CMK (cell line): ENCODE measurements at places on chromosomes 12 and 14.
A peak's percentile ranks its signal among the peaks of the same experiment; 100 is the strongest.

DNA sequence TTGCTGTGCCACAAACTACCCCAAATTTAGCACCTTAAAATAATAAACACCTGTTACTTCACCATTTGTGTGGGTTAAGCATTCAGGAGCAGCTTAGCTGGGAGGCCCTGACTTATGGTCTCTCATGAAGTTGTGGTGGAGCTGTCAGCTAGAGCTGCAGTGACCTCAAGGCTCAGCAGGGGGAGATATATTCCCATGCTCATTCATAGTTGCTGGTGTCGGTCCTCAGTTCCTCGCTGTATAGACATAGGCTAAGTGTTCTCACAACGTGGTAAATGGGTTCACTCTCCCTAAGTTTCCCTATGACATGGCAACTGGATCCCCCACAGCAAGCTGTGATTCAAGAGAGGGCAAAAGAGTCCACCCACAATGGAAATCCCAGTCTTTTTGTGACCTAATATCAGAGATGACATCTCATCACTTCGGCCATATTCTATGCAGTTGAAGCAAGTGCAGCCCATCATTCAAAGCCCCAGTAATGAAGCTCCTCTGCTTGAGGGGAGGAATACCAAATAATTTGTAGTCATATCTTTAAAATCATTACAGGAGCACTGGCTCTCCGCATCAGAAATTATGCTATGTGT lies 41.1 kb downstream of the PRB3 start:
- peak; percentile 11 for DNase-seq

GRCh38 chr14:53613404-53614253 lies 343.0 kb downstream of the BMP4 start:
- DNase-seq: no peak

DNA sequence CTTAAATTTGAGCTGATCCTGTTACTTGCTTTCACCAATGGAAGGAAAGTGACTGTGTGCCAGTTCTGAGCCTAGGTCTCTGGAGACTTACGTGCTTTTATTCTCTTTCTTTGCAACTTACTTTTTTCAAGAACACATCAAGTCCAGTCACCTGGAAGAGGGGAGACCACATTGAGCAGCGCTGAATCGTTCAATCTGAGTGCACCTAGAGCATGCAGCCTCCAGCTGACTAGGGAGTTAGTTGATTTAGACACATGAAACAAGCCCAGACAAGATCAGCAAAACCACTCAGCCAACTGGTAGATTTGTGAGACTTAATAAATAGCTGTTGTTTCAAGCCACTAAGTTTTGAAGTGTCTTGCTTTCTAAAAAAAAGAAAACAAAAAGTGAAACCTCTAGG lies 1014.8 kb upstream of the FBXO33 start:
- DNase-seq: no peak

DNA sequence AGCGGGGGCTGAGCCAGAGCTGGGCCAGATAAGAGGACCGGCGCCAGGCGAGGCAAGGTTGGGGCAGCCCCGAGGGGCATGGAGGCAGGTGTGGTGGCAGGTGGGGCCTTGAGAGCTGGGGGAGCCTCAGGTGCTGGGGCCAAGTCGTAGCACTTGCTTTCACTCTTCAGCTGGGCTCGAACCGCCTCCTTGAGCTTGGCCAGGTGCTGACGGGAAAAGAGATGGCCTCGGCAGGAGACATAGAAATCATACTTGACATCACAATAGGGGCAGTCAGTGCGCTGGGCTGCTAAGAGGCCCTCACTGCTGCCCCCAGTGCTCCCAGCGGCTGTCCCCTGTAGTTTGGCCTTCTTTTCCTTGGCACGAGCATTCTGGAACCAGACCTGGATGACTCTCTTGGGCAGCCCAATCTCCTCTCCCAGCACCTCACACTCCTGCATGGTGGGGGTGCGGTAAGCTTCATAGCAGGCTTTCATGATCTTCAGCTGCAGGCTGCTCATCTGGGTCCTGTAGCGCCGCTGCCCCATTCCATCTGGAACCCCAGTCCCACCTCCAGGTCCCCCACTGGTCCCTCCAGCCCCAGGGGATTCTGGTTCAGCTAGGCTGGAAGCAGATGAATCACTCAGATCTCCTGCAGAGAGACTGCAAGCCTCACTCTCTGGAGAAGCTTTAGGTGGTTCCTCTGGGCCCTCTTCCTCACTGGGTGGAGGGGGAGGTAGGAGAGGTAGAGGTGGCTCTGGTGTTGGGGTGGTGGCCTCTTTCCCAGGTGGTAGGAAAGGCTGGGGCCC lies 28.1 kb downstream of the ZFHX2 start:
- DNase-seq: no peak

GRCh38 chr12:21827083-21827482 lies 52.6 kb upstream of the KCNJ8 start:
- no peak for DNase-seq

DNA sequence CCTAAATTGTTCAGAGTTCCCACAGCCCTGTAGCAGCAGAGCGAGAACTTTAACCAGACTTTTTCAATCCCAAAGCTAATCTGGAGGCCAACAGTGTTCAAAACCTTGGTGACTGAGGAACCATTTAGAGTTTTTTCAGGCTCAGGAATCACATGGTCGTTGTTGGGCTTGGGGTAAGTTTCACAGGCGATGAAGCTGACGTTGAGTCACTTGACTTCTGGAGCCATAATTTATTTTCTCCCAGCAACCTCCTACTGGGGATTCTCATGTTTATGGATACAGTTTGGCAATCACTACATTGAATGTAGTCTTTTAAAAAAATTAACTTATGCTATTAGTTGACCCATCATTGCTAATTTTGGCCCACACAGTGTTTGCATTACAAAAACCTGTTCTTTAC lies 34.5 kb downstream of the SSPN start:
- no peak for DNase-seq

GRCh38 chr14:32998433-32998832 lies 59.8 kb downstream of the NPAS3 start:
- no peak for DNase-seq

DNA sequence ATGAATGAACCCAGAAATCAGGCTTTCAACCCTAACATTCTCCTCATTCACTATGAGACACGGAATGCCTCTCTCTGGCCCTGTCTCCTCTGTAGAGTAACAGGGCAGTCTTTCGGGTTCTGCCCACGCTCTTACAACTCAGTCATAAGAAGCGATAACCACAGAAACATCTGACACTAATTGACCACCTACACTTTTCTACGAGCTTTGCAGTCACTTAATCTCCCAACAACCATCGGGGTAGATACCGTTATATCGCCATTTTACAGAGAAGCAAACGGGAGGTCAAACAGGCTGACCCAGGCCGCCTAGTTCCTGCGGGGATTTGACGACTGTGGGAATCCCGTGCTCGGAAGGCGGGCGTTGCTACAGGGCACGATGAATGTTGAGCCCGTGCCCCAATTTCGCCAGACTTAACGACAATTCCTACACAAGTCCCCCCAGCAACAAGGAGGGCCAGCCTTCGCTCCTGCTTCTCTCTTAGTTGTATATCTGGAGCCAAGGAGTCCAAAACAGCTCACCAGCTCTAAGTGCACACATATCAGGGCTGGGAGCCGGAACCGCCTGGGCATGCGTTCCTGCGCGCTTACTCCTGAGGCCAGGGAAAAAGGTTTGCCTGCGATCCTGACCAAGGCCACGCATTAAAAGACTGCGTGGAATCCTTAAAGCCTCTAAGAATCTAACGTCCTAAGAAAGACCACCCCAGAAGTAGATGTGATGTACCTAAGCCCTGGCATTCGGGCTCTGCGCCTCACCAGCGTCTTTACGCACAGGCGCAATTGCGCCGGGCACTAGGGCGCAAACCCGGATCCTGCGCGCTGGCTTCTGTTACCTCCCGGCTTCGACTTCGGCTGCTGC lies 38.7 kb upstream of the TBX5 start:
- DNase-seq: no peak

- DNase-seq: no peak
Observed at GRCh38 chr14:103008126-103008525, 49.2 kb downstream of the CDC42BPB start.

DNA sequence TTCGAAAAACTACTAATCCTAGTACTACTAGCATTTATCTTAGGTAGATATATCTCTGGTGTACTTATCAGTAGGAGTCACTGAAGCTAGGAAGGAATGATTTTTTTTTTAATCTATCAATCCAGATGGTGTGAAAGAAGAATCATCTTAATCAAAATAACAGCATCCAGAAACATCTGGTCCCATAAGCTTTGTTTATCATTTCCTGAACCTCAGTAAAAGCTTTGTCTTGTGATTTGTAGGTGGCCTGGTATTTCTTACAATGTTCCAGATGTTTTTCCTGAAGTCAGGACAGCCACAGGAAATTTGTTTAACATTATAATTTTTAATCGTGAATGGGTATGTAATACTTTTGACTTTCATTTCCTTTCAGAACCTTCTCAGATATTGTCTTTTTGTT lies 28.0 kb upstream of the LUM start:
- no peak for DNase-seq

- DNase-seq: no peak
Observed at GRCh38 chr14:64581363-64581762, 31.6 kb downstream of the PPP1R36 start.

GRCh38 chr12:57626111-57626920 lies 6.7 kb downstream of the B4GALNT1 start:
- DNase-seq: no peak

DNA sequence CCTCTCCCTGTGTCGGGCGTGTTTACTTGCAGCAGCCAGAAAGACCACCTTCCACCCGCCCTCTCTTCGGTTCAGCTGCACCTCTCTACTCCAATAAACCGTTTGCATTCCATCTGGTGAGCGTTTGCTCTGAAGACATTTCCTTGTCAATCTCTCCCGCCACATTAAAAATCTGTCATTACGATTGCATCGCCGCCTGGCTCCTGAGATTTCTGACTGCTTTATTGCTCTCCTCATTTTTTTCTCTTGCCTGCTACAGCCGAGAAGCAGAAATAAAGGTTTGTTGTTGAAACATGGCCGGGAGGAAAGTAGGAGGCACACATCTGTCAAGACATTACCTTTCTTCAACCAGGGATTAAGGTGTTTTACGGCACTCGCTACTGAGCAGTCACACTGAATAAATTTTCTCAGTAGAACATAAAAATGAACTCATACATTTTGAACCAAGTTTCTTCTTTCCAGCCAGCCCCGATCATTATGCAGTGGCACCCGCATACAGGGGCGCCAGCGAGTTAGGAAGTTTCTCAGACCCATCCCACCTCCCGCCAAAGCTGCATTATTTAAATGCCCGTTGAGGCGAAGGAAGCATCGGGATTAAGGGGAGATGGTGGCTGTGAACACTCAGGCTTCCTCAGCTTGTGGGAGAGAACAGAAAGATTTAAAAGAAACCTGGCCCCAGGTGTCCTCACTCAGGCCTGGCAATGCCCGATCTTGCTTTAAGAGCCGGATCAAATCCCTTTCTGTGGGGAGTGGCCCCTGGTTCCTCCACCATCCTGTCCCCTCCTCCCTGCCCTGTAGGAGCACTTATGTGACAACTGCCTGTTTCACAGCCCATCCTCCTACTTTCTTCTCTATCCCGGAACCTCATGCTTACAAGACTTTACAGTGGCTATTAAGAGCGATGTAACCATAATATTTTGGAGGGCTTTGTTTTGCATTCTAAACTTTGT lies 1108.9 kb downstream of the BCL11B start:
- DNase-seq: no peak

DNA sequence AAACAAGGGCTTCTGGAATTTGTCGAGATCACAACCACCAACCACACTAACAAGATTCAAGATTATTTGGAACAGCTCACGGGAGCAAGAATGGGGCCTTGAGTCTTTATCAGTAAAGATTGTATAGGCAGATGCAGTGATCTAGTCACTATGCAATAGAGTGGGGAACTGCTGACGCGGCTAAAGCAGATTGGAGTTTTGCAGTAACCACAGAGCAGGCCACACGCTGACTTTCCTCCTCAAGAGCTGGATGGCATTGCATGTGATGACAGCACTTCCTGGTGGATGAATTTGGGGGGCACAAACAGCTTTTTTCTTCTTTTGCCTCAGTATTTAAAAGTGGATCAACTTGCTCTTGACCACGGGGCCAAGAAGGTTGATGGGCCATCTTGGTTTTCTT lies 46.0 kb downstream of the KCNK13 start:
- no peak for DNase-seq

DNA sequence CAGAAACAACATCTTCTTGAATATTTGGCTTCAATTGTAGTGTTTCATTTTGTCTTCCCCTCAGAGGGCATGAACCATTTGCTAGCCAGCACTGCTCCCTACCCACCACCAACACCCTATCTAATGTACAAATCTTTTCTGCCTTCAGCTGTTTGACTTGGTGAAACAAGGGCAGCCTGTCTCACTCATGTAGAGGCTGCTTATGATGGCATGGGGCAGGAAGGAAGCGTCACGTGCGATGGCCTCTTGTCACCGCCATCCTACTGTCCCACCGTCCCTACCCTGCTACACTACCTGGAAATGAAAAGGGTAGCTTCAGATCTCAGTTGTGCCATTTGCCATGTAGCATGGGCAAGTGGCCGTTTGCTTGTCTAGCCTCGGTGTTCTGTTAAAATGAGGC lies 29.9 kb upstream of the LRTM2 start:
- DNase-seq: no peak

- DNase-seq: peak; percentile 93
Observed at GRCh38 chr14:55807053-55807880, 227.3 kb downstream of the KTN1 start.

DNA sequence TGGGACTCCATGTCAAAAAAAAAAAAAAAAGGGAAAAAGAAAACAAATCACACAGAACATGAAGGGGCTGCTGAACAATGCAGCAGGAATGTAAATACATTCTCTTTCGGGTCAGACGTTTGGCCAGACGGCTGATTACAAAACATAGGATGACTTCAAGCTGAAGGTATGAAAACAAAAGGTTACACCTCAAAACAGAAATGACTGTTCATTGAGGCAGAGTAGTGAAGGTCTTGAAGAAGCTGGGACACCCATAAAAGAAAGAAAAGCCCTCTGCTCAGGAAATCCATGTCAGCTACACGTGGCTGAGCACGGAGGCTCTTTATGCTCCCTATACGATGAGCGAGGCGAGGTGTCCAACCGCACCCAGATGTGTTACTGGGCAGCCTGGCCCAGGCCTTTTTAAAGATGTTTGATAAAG lies 37.7 kb downstream of the FGD4 start:
- no peak for DNase-seq
